ENCODE measurements at places on chromosomes 4 and X.

DNA sequence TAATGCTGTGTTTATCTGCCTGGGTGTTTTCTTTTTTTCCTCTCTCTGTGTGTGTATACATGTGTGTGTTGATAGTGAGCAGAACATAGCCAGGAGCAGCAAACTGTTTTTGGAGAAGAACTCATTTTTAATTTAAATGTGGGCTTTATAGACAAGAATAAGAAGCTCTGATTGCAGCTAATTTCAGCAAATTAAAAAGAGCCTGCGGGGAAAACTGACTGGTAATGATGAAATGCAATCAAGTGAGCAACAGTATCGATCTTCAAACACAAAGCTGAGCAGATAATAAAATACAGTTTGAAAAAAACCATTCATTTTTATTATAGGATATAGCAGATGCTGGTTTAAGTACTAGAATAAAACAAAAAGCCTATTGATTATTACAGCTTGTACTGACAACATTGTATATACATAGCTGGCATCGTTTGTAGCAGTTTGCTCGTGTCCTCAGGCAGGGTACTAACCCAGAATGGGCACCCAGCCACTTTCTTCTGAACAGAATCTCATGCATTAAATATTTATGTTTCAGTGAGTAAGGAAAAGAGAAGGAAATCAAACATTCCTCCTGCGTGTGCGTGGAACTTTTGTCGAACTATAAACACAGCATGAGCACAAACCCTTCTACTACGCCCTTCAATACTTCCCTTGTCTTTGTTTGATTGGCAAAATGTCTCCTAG is 73.5 kb upstream of the ZFP42 start:
- no peak for DNase-seq

DNA sequence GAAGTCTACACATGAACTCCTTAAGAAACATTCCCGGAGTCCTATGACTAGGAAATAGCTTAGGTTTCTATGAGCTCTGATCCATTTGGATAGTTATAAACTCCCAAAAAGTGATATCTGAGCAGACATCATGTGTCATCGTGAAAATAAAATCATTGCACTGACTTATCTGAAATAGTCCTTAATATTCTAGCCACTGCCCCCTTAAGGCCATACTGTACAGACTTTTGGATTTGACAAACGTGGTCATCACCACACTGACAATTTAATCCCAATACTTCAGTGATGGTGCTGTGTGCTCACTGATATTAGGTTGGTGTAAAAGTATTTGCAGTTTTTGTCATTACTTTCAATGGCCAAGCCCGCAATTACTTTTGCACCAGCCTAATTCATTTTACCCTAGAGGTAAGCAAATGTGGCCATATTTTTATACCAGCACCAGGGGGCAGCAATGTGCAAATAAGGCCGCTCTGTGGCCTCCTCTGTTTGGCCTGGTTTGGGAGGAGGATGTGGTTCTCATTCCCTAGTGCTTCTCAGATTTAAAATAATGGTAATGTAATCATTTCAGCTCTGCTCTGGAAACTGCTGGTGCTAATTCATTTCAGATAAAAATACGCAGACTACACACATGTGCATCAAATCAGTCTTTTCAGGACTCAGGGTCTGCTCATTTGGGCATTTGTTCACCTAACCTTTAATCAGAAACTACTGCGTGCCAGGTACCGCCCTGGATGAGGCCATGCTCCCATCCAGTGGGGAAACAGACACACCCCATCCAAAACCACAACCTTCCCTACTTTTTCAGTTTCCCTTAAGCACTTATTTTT is 196.4 kb upstream of the C1QTNF7 start:
- peak; percentile 81 for DNase-seq

DNA sequence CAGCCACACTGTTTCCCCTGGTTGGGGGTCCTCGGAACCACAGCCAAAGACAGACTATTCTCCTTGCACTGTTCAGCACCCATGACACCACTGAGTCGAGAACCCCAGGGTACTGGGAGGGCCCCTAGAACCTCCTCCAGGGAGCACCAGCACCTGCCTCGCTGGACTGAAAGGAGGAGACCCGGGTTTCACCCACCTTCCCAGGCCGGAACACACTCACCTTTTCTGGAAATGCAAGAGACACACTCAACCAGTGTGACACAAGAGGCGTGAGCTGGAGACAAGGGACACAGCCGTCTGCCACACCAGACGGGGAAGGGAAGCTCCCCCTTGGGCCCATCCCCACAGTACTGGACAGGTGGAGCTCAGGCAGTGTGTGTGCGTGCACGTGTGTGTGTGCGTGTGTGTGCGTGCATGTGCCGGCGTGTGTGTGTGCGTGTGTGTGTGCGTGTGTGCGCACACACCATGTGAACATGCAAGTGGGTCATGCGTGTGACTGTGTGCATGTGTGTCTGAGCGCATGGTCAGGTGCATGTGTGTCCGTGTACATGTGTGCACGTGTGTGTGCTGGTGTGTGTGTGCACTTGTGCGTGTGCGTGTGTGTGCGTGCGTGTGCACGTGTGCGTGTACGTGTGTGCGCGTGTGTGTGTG is 128.8 kb upstream of the NKX1-1 start:
- no peak for DNase-seq

- DNase-seq = no peak
These were observed 16.9 kb upstream of the HPRT1 start for GRCh38 chrX:134443020-134443419.
